Renal cortical epithelial cell (primary cell): ENCODE measurements at places on chromosomes 5 and 9. TPM values are rescaled to one million over a fixed set of nuclear protein-coding genes. Genes with fewer than 3 reads are reported as not detected.

Gene TMEM215
- not detected in 2 replicates for total RNA-seq

Gene C5orf63
- 2.4 and 5.6 TPM in 2 replicates for total RNA-seq

Gene FANCC
- total RNA-seq: 2.8 and 8.6 TPM in 2 replicates

Gene PCDHB9
- 0.17 and 0.60 TPM in 2 replicates for total RNA-seq

Gene RGS7BP
- total RNA-seq: not detected in 2 replicates

Gene GPRIN1
- 13.2 and 15.3 TPM in 2 replicates for total RNA-seq

Gene LCN6
- total RNA-seq: not detected in 2 replicates

Gene GPR150
- 0.69 TPM in 1 of 2 replicates, not detected in the other for total RNA-seq

Gene PCSK1
- total RNA-seq: not detected in 2 replicates

Gene SPATA24
- 6.6 and 6.9 TPM in 2 replicates for total RNA-seq

Gene NIM1K
- total RNA-seq: 0.80 TPM in 1 of 2 replicates, not detected in the other

Gene OTULINL
- total RNA-seq: 0.94 and 1.0 TPM in 2 replicates

Gene CCL21
- total RNA-seq: not detected in 2 replicates

Gene RORB
- not detected in 2 replicates for total RNA-seq

Gene PCDHGB6
- 1.0 and 2.3 TPM in 2 replicates for total RNA-seq

Gene PCDHA13
- 0.69 and 2.2 TPM in 2 replicates for total RNA-seq

Gene FOXE1
- 19.6 and 57.1 TPM in 2 replicates for total RNA-seq

Gene CDC42SE2
- 77.3 and 79.4 TPM in 2 replicates for total RNA-seq

Gene ZNF300
- total RNA-seq: 7.1 and 11.7 TPM in 2 replicates

Gene SV2C
- not detected in 2 replicates for total RNA-seq

Gene NSG2
- 0.15 TPM in 1 of 2 replicates, not detected in the other for total RNA-seq

Gene C6
- total RNA-seq: 0.05 TPM in 1 of 2 replicates, not detected in the other

Gene CEP78
- 11.0 and 16.7 TPM in 2 replicates for total RNA-seq

Gene KCNIP1
- total RNA-seq: 12.2 and 32.4 TPM in 2 replicates

Gene SLCO4C1
- total RNA-seq: 12.0 and 87.9 TPM in 2 replicates

Gene BTNL9
- not detected in 2 replicates for total RNA-seq

Gene AIF1L
- total RNA-seq: 322 and 450 TPM in 2 replicates

Gene PCDHGB1
- 0.35 and 4.0 TPM in 2 replicates for total RNA-seq

Gene TIMD4
- 0.35 and 1.3 TPM in 2 replicates for total RNA-seq

Gene MEIKIN
- total RNA-seq: not detected in 2 replicates

Gene NR5A1
- not detected in 2 replicates for total RNA-seq

Gene NXNL2
- total RNA-seq: 5.2 and 15.3 TPM in 2 replicates

Gene UAP1L1
- total RNA-seq: 6.4 and 7.1 TPM in 2 replicates

Gene GRM6
- total RNA-seq: not detected in 2 replicates

Gene GABRA1
- total RNA-seq: not detected in 2 replicates

Gene GAS1
- 0.65 and 1.0 TPM in 2 replicates for total RNA-seq

Gene ERGIC1
- total RNA-seq: 143 and 240 TPM in 2 replicates

Gene DNM1
- total RNA-seq: 9.2 and 33.5 TPM in 2 replicates

Gene SHISAL2B
- total RNA-seq: 0.20 TPM in 1 of 2 replicates, not detected in the other

Gene MARCHF3
- 1.0 and 1.7 TPM in 2 replicates for total RNA-seq

Gene SEMA5A
- 1.6 and 13.7 TPM in 2 replicates for total RNA-seq

Gene FBP2
- not detected in 2 replicates for total RNA-seq

Gene SMIM33
- not detected in 2 replicates for total RNA-seq

Gene GZMA
- not detected in 2 replicates for total RNA-seq

Gene PAPPA
- 2.5 and 14.6 TPM in 2 replicates for total RNA-seq

Gene PHYHD1
- 38.4 and 71.2 TPM in 2 replicates for total RNA-seq

Gene PLK2
- total RNA-seq: 830 and 1,372 TPM in 2 replicates

Gene GPBP1
- 74.8 and 91.2 TPM in 2 replicates for total RNA-seq

Gene SLC6A7
- not detected in 2 replicates for total RNA-seq

Gene IFNA8
- not detected in 2 replicates for total RNA-seq

Gene SLC36A2
- 0.89 TPM in 1 of 2 replicates, not detected in the other for total RNA-seq

Gene PPIC
- total RNA-seq: 78.0 and 124 TPM in 2 replicates

Gene PRR16
- 0.35 and 0.70 TPM in 2 replicates for total RNA-seq

Gene LECT2
- total RNA-seq: not detected in 2 replicates

Gene CXCL14
- total RNA-seq: 0.69 and 51.1 TPM in 2 replicates
